ENCODE measurements at places on chromosomes 2 and 18.

DNA sequence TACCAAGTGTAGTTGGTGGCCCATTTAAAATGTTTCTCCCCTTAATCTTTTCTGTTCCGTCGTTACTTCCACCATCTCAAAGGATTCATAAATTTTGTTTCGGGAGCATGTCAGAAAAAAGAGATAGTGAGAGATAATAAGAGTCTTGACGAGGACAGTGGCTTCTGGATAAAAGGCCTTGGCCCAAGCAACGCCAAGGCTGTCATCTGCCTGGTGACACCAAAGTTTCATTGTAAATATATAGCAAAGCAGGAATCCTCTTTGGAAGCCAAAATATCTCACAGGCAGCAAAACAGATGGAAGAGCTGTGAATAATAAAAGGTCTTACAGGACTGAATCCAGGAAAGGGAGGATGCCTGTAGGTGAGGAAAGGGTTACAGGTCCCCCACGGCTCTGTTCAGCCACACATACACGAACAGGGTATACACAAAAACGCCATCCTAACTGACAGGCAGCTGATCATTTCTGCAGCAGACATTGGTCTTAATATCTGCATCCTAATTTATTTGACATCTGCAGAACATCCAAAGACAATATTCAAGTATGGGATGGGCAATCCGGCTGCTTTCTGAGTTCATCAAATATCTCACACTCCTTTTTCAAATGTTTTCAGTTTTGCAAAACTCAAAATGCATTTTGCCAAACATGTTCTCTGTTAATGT is 382.8 kb downstream of the OSR1 start:
- DNase-seq, result no peak

GRCh38 chr2:107738266-107738665 is 88.4 kb upstream of the RGPD4 start:
- DNase-seq, result no peak

DNA sequence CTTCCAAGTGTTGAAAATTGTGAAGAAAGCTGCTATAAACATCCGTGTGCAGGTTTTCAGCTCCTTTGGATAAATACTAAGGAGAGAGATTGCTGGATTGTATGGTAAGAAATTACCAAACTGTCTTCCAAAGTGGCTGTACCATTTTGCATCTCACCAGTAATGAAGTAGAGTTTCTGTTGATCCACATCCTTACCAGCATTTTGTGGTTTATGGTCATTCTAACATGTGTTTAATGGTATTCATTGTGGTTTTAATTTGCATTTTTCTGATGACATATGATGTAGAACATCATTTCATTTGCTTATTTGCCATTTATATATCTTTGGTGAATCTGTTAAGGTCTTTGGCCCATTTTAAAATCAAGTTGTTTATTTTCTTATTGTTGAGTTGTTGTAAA is 260.7 kb downstream of the SPAG16 start:
- no peak for DNase-seq

DNA sequence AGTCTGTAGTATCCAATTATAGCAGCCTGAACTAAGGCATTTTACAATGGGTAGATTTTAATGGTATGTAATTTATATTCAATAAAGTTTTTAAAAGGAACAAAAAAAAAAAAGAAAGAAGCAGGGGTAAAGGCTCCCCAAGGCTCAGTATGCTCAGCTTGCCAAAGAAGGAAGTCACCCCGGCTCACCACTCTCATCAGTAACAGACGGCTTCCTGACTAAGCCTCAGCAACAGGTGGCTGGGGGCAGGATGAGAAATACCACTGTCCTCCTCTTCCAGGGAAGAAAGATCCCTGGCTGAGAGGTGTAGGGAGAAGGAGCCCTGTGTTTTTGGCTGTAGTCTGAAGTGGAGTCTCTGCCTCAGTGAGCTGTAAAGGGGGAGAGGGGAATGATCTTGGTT is 121.2 kb downstream of the ARHGEF4 start:
- DNase-seq, result no peak

- no peak for DNase-seq
Measured at GRCh38 chr2:224638301-224638823, 53.2 kb upstream of the CUL3 start.
